Thymus (tissue), 14 donors: ENCODE measurements at places on chromosomes 11 and 22. TPM values are rescaled to one million over a fixed set of nuclear protein-coding genes. Genes with fewer than 3 reads are reported as not detected.

DNA sequence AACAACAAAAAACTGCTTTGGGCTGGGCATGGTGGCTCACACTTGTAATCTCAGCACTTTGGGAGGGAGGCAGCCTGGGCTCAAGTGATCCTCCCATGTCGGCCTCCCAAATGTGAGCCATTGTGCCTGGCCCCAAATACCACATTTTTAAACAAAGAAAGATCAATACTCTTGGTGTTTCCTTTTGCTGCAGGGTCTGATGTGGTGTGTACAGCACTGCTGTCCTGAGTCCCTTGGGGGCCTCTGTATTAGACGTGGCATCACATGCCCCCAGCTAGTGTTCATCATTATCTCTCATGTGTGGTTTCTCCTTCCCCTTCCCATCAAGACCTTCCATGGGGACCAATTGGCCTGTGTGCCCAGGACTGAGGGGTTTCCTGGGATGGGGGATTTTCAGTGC is 20.5 kb upstream of the XBP1 start:
- DNase-seq, result no peak

DNA sequence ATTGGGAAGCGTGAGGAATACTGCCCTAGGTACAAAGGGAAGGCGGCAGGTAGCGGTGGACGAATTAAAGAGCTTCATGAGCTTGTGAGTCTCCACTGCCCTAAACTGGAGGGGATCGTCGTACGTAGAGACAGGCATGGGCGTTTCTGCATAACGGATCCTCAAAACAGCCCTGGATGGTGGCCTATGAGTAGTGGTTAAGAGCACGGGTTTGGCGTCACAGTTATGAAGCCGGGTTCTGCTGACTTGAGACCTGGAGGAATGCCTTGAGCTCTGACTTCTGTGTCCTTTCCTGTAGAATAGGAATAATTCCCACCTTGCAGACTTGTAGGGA is 335 bp downstream of the TMEM138 start:
- peak; percentile 14 for DNase-seq

DNA sequence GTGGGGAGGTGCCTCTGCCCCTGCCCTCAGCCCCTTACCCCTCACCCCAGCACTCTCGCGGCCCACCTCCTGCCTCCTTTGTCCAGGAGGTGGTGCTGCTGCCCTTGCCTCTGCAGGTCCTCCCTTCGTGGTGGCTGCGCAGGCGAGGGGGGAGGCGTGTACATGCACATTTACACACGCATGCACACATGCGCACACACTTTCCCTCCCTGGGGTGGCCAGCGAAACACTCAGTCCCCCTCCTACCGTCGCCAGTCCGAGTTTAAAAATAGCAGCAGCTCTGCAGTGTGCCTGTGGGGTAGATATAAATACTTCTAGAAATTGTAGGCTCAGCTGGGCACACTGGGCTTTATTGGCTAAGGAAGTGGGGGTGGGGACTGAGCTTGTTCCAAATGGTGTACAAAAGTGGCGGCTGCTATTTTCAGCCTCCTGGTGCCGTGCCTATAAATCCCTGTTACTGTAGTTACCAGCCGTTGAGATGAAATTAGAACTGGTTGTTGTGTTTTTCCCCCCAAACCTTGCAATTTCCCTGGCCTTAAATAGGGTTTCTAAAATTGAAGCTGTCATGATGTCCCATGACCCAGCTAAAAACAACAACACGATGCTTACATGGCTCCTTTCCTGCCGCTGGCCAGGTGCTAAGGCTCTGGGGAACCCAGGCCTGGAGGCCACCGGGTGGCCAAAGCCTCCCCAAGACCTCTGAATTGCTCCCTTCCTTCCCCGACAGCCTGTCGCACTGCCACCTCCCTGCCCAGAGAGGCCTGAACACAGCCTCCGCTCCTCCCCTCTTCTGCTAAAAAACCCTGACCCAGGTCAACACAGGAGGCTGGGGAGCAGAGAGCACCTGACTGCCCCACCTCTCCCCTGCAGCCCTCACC is 12.4 kb downstream of the PICK1 start:
- no peak for DNase-seq

Gene ZNF214
- polyA plus RNA-seq, result 0.64 TPM

Gene MRGPRE
- 0.02 TPM for polyA plus RNA-seq
